ENCODE measurements at places on chromosomes 16 and 17.

DNA sequence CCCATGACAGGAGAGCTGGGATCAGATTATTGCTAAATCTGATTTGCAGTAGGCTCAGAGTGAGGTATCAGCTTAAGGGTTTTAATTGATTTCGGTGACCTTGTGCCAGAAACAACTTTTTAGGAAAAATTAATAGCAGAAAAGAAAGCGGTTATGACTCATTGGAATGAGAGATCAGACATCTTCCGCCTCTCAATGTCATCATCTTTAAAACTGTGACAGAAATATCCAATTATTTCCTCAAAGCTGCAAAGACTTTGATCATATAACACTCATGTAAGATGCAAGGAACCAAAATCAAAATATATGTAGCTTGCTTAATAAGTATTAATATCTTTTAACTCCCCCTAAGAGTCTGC, 190.1 kb upstream of the FOXF1 start:
- DNase-seq = no peak

- DNase-seq = no peak
These were observed 263.4 kb downstream of the MRTFB start for GRCh38 chr16:14334366-14335080.

DNA sequence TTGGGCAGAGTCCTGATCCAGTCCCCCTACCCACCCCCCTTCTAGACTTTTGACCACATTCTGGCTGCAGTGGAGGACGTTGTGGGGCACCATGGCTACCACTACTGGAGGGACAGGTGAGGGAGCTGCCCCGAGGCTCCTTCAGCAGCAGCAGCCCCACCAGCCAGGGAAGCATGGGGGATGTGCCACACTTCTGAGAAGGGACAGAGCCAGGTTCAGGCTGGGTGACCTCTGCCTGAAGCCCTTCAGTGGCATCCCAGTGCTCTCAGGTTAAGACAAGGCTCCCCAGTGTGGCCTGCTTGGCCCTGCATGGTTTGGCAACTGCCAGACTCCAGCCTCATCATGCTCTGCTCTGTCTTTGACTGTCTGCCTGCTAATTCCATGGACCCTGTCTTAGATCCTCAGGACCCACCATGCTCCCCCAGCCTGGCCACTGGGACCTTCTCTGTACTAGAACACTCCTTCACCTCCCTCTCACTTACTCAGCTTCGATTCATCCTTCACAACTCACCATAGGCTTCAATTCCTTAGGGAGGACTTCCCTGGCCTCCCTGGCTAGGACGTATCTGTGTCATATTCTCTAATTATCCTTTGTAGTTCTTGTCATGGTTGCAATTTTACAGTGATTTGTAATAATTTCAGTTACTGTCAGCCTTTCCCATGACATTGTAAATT, 8.8 kb downstream of the SLC9A5 start:
- DNase-seq = no peak

- DNase-seq = no peak
These were observed 12.7 kb upstream of the N4BP1 start for GRCh38 chr16:48622456-48623303.

- no peak for DNase-seq
These were observed 3.2 kb downstream of the RHBDL3 start for GRCh38 chr17:32268734-32269288.

Data from inflammatory macrophage treated with lipopolysaccharide for 1 hour (primary cell).